ENCODE measurements at places on chromosomes 1 and 21. TPM values are rescaled to one million over a fixed set of nuclear protein-coding genes. Genes with fewer than 3 reads are reported as not detected.
A peak's percentile ranks its signal among the peaks of the same experiment; 100 is the strongest.

- no peak for DNase-seq
- no peak overlapping the region for H3K27ac ChIP-seq
- H3K36me3 ChIP-seq: no peaks in the 10 kb centered on the region
- H3K4me1 ChIP-seq: no peaks in the 10 kb centered on the region
Measured at GRCh38 chr1:3698660-3699408, 46.5 kb downstream of the TP73 start.

DNA sequence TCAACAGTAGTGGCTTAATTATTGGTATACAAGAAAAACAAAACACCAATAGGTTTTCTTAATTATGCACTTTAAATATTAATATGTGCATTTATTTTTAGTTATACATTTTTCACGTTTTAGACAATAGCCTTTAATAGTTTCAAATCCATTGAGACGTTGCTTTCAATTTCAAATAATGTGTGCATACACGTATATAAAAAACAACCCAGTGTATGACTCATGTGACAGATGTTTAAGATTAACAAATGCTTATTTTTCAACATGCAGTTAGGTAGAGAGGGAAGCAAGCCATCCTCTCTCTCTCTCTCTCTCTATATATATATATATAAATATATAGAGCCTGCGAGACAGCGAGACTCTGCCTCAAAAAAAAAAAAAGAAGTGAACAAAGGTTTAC is 24.3 kb downstream of the EYA3 start:
- no peak overlapping the region for H3K4me3 ChIP-seq
- no peak for DNase-seq
- H3K36me3 ChIP-seq: peaks cover 14% of the 10 kb centered on the region
- H3K27ac ChIP-seq: no peak overlapping the region
- no peaks in the 10 kb centered on the region for H3K27me3 ChIP-seq

Gene SLC16A4
- total RNA-seq: 0.55 TPM

Gene CRYAA
- not detected for total RNA-seq

GRCh38 chr1:151716771-151717631 is at the start of gene CELF3:
Gene CELF3, minus strand, starts transcription at chr1:151716803. Its CDS starts 783 bp downstream, at chr1:151716020.
- no peak within 1 kb of the TSS for H3K4me3 ChIP-seq
- no peaks in the 10 kb centered on the region for H3K36me3 ChIP-seq
- DNase-seq: peak; percentile 25
- H3K27ac ChIP-seq: no peak within 1 kb of the TSS

- no peaks in the 10 kb centered on the region for H3K4me1 ChIP-seq
- no peak for DNase-seq
- H3K36me3 ChIP-seq: no peaks in the 10 kb centered on the region
- H3K27me3 ChIP-seq: no peaks in the 10 kb centered on the region
- no peak overlapping the region for H3K27ac ChIP-seq
Measured at GRCh38 chr1:248751635-248752034, 3.9 kb downstream of the LYPD8 start.

DNA sequence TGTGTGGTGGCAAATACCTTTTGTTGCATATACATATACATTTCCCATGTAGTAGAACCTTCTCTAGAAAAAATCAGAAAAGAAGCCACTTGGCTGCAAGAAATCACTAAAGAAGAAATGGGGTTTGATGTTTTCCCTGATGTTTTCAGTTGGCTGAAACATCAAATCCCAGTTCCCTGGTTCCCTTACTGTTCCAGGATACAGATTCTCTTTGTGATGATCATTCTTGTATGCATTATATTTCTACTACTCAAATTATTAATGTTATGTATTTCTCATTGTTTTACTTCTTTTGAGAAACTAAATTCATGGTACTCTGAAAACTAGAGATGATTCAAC is 7.6 kb downstream of the RNU1-2 start:
- DNase-seq: no peak
- peaks cover 3% of the 10 kb centered on the region for H3K27me3 ChIP-seq

Gene KPRP
- not detected for total RNA-seq

Gene TRIM63
- total RNA-seq: 0.25 TPM

GRCh38 chr1:240308096-240308495 is 216.4 kb downstream of the FMN2 start:
- no peaks in the 10 kb centered on the region for H3K27me3 ChIP-seq
- H3K27ac ChIP-seq: no peak overlapping the region
- H3K4me3 ChIP-seq: no peak overlapping the region
- H3K36me3 ChIP-seq: no peaks in the 10 kb centered on the region
- DNase-seq: no peak

- H3K36me3 ChIP-seq: no peaks in the 10 kb centered on the region
- no peak overlapping the region for H3K4me3 ChIP-seq
- H3K27ac ChIP-seq: no peak overlapping the region
- H3K4me1 ChIP-seq: peaks cover 36% of the 10 kb centered on the region
Measured at GRCh38 chr1:150554086-150554452, 4.9 kb downstream of the ADAMTSL4 start.

- H3K4me3 ChIP-seq: no peak overlapping the region
- no peak overlapping the region for H3K27ac ChIP-seq
- no peaks in the 10 kb centered on the region for H3K27me3 ChIP-seq
Measured at GRCh38 chr1:33150522-33150921, 31.3 kb downstream of the TRIM62 start.

DNA sequence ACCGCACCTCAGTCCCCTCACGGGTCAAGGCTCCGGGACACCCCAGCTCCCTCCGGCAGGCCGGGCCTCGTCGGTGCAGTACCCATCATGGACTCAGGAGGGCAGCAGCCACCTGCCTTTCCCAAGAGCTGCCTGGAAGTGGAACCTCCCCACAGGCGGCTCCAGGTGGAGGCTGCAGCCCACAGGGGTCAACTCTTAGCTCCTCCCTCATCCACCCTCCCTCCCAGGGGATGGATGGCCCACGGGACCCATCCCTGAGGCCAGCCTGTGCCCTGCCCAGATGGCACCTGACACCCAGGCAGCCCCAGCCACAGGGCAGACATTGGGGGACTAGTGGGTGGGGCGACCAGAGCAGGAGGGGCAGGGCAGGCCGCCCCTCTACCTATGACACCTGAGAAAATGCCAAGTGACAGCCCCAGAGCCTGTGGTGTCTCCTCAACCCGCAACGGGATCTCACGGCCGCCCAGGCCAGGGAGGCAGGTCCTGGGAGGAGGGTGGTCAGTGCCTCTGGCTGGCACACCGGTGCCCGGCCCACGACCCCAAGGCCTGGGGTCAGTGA is 1.2 kb upstream of the ARHGEF16 start:
- DNase-seq: peak; percentile 69
- no peak overlapping the region for H3K27ac ChIP-seq
- peaks cover 18% of the 10 kb centered on the region for H3K27me3 ChIP-seq

DNA sequence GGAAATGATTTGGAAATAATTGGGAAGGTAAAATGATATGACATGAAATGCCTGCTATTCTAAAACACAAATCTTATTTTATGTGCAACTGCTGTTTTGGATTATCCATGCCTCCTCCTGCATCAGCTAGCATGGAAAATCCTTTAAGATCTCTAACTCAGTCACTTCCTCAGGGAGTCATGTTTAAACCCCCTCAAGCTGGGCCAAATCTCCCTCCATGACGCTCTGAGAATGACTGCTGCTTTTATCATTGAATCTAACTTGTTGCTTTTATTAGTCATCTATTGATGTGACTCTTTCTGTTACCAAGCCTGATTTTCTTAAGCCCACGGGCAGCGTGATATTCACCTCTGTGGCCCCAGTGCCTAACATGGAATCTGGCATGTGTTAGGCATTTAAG is 324.8 kb downstream of the DISC1 start:
- no peaks in the 10 kb centered on the region for H3K27me3 ChIP-seq
- no peak overlapping the region for H3K27ac ChIP-seq
- H3K4me3 ChIP-seq: no peak overlapping the region
- no peak for DNase-seq
- H3K36me3 ChIP-seq: no peaks in the 10 kb centered on the region

GRCh38 chr21:23740463-23740862 is 1866.8 kb downstream of the MRPL39 start:
- DNase-seq: no peak
- no peaks in the 10 kb centered on the region for H3K36me3 ChIP-seq
- H3K27ac ChIP-seq: no peak overlapping the region
- H3K4me3 ChIP-seq: no peak overlapping the region
- H3K4me1 ChIP-seq: no peaks in the 10 kb centered on the region

DNA sequence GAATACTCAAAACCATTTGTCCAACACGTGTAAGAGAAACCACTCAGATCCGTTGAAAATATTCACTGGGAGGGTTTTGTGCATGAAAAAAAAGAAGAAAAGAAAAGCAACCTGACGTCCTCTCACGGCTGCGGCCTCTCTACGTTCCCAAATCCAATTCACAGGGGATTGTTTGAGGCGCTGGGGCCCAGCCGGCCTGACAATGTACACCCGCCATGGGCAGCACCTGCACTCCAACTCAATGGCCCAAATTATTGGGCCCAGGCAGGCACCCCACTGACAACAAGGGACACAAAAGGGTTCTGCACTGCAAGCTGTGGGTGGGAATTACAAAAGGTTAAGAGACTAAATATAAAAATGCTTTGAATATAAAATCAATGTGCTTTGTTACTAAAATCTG is 41.5 kb downstream of the MORN1 start:
- no peak for DNase-seq
- H3K4me3 ChIP-seq: no peak overlapping the region
- no peaks in the 10 kb centered on the region for H3K27me3 ChIP-seq

Gene PIK3C2B
- 31.0 TPM for total RNA-seq

DNA sequence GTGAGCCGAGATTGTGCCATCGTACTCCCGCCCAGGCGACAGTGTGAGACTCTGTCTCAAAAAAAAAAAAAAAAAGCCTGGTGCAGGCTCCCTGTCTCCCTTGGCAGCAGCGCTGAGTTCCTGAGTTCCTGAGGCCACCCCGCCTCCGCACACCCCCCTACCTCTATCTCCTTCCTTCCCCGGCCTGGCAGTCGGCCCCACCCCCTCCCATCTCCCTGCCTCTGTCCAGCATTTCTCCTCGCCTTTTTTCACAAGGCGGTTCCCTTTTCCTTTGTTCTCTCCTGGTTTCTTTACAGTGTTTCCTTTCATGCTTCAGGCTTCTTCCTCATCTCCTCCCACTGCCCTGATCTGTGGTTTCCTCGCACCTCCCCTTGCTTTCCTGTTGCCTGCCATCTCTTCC is 2.7 kb downstream of the RORC start:
- no peaks in the 10 kb centered on the region for H3K36me3 ChIP-seq
- peak overlapping the region; percentile 65 for H3K4me3 ChIP-seq
- no peak for DNase-seq
- peak overlapping the region; percentile 97 for H3K27ac ChIP-seq
- peaks cover 90% of the 10 kb centered on the region for H3K4me1 ChIP-seq
- H3K27me3 ChIP-seq: no peaks in the 10 kb centered on the region

- peak; percentile 13 for DNase-seq
- no peak overlapping the region for H3K27ac ChIP-seq
- H3K4me3 ChIP-seq: no peak overlapping the region
- peaks cover 2% of the 10 kb centered on the region for H3K27me3 ChIP-seq
- H3K36me3 ChIP-seq: no peaks in the 10 kb centered on the region
Measured at GRCh38 chr21:46082963-46083790, 14.7 kb upstream of the COL6A2 start.

- no peak for DNase-seq
- H3K27ac ChIP-seq: no peak overlapping the region
- no peaks in the 10 kb centered on the region for H3K36me3 ChIP-seq
- no peak overlapping the region for H3K4me3 ChIP-seq
- no peaks in the 10 kb centered on the region for H3K27me3 ChIP-seq
Measured at GRCh38 chr1:71490432-71490831, 409.6 kb upstream of the ZRANB2 start.

DNA sequence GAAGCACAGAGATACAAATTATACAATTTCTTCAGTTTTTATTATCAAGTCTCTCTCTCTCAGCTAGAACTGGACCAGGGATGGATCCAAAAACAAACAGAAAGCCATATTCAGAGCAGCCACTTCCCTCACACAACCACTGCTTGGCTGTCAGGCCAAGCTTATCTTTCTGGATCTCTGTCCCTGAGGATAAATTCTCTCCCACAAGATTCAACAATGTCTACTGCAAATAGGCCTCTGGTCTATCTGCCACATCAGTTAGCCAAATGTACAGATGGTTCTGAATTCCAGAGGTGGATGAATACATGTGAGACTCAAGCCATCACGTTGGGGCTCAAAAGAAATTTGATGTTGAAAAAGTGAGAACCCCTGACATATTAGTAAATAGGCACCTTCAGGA is 350.9 kb downstream of the LTN1 start:
- peaks cover 15% of the 10 kb centered on the region for H3K4me1 ChIP-seq
- H3K27me3 ChIP-seq: no peaks in the 10 kb centered on the region
- no peak for DNase-seq
- no peak overlapping the region for H3K27ac ChIP-seq

Gene PPFIA4
- 28.9 TPM for total RNA-seq

Gene COL9A2
- total RNA-seq: 7.2 TPM

Gene FCER1A
- total RNA-seq: not detected

GRCh38 chr21:28431527-28432200 is 561.0 kb downstream of the LTN1 start:
- no peaks in the 10 kb centered on the region for H3K4me1 ChIP-seq
- no peak overlapping the region for H3K4me3 ChIP-seq
- no peaks in the 10 kb centered on the region for H3K36me3 ChIP-seq
- no peak overlapping the region for H3K27ac ChIP-seq
- DNase-seq: no peak
- peaks cover 3% of the 10 kb centered on the region for H3K27me3 ChIP-seq

GRCh38 chr1:205275133-205275532 is 46.4 kb downstream of the NUAK2 start:
- H3K36me3 ChIP-seq: no peaks in the 10 kb centered on the region
- H3K4me3 ChIP-seq: no peak overlapping the region
- H3K4me1 ChIP-seq: peaks cover 39% of the 10 kb centered on the region
- no peak for DNase-seq
- H3K27me3 ChIP-seq: peaks cover 7% of the 10 kb centered on the region

Gene TNNT2
- not detected for total RNA-seq

Gene COA6
- 39.7 TPM for total RNA-seq

DNA sequence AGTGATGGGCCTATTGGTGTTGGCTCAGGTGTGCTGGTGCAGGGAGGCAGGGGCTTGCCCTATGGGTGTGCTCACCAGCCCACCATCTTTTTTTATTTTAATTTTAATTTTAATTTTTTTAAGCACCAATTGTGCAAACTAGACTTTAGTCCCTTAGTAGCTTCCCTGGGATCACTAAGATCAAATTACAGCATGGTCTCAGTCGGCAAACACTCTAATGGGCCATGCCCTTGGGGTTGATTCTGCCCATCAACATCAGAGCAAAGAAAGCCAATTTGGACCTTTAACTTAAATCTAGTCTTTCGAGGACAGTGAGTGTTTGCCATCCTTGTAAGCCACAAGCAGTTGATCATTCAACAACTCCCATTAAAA is 64.7 kb upstream of the KCNE2 start:
- peaks cover 9% of the 10 kb centered on the region for H3K27me3 ChIP-seq
- no peak for DNase-seq
- no peak overlapping the region for H3K27ac ChIP-seq
- no peak overlapping the region for H3K4me3 ChIP-seq
- H3K36me3 ChIP-seq: no peaks in the 10 kb centered on the region
- H3K4me1 ChIP-seq: no peaks in the 10 kb centered on the region

Gene HOOK1
- 1.6 TPM for total RNA-seq

Gene BEST4
- 1.3 TPM for total RNA-seq

DNA sequence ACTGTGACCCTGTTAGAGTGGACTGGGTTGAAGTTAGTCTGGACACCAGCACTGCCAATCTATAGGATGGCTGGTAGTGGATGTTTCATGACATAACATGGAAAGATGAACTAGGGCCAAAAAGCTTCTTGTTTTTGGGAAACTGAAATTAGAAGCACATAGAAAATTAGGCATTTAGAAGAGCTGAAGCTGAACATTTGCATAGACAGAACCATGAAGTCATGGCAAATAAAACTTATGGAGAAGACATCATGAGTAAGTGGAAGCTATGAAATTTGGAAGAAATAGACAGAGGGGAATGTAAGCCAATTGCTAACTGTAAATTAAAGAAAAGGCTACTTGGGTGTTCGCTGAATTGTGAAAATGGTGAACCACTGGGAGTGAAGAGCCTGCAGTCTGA is 2.7 kb upstream of the S100A11 start:
- peaks cover 19% of the 10 kb centered on the region for H3K4me1 ChIP-seq
- no peak overlapping the region for H3K27ac ChIP-seq
- no peaks in the 10 kb centered on the region for H3K27me3 ChIP-seq
- H3K36me3 ChIP-seq: peaks cover 22% of the 10 kb centered on the region
- DNase-seq: no peak
- H3K4me3 ChIP-seq: no peak overlapping the region

Measured in activated CD4-positive, alpha-beta memory T cell treated with anti-CD3 and anti-CD28 coated beads, Interleukin-2, amount 10 ng/mL, durations not matched to agents 7 days and 5 days (primary cell).